ENCODE measurements at places on chromosomes 16 and 17.

DNA sequence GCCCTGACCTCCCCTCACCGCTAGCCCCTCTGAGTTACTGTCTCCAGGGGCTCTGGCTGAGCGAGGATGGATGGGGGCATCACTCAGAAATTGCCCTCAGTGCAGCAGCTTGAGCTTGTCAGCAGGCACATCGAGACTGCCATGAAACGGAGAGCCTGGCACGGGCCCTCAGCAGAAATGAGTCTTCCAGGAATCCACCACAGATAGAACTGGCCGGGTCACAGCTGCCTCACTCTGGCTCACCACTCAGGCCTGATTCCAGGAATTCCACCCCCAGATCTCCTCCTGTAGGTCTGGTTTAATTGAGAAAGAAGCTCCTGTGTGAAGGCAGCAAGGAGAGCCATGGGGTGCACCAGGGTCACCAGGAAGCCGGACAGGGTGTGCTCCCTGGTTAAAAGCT, 85.5 kb downstream of the GSG1L start:
- DNase-seq = no peak

- DNase-seq = peak; percentile 44
Measured at GRCh38 chr17:40448213-40448638, 5.0 kb downstream of the IGFBP4 start.

DNA sequence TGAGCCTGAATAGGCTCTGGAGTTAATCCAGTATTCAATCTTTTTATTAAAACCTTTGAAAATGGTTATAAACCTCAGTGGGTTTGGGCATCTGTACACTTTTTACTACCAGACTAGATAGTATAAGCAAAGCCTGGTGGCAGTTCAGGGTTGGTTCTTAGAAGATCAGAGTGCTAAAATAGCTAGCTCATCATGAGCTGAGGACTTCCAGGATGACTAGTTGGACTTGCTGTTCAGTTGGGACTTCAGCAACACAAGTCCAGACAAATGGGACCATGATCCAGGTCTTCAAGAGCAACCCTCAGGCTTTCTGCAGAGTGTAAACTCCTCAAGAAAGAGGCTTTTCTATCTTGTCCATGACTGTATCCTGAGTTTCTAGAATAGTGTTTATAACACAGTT, 1.2 kb upstream of the ZNF19 start:
- DNase-seq = no peak

- no peak for DNase-seq
Measured at GRCh38 chr16:77888871-77889270, 100.5 kb downstream of the VAT1L start.

DNA sequence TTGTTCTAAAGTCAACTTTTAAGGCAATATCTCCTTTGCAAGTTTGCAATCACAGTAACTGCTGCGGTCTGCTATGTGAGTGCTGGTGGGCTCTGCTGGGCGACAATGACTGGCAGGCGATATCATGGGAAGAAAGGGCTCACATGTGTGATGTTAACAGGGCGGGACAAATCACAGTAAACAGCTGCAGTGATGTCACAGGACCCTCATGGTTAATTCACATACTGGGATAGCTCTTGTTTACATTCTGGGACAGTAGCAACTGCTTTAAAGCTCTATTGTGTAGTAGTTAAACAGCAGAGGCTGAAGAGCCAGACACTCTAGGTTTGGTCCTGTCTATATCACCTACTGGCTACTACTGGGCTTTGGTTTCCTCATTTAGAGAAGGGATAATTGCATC, 257.2 kb upstream of the ASIC2 start:
- DNase-seq = no peak

GRCh38 chr16:84628226-84628731, 10.4 kb upstream of the COTL1 start:
- no peak for DNase-seq

DNA sequence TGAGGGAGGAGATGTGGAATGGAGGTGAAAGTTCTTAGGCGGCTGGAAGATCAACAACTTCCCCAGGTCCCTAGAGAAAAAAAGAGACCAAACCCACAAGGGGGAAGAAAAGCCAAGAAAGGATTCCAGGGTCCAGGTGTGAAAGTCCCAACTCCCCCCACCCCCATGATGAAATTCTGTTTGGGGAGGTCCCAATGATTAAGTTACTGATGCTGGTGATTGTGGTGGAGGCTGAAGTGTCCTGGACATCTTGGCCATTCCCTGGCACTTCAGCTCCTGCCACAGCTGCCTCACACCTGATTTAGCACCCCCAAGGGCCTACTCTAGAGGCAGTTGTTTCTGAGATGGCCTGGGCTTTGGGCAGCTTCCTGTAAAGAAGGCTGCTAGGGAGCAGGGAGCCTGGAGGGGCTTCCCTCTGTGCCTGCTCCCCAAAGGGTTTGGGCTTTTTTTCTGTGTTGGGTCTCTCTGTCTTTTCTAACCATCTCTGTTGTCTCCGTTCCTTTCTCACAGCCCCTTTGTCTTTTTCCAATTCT, 13.1 kb downstream of the HOXB4 start:
- no peak for DNase-seq

Data from inflammatory macrophage treated with lipopolysaccharide for 4 hours (primary cell).